Activated CD8-positive, alpha-beta memory T cell treated with anti-CD3 and anti-CD28 coated beads, Interleukin-2, amount 50 U/mL, for 4 hours (primary cell): ENCODE measurements at places on chromosomes 1 and 21.

DNA sequence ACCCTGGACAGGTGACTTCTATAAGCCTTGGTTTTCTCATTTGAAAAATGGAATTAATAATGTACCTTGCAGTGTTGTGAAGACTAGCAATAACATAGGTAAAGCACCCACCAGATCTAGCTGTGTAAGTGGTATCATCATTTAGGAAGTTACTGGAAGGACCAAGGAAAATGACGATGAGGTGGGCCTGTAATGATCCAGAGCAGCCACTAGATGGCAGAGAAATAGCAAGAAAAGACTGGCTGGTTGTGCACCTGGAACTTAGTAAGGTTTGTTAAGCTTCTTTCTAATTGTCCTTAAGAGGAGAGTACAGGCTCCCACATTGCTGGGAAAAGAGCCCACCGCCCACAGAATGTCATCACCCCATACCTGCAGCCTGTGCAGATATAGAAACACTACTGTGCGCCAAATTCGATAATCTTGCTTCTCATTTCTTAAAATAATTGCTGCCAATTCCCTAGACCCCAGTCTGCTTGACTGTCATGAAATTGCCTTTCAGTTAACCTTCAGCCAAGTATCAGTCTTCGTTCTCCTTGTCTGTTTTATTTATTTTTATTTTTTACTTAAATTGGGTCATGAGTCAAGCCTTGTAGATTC is 37.2 kb downstream of the WNT4 start:
- no peak for DNase-seq

- DNase-seq, result no peak
Observed at GRCh38 chr1:1990222-1990621, 13.4 kb downstream of the CFAP74 start.

DNA sequence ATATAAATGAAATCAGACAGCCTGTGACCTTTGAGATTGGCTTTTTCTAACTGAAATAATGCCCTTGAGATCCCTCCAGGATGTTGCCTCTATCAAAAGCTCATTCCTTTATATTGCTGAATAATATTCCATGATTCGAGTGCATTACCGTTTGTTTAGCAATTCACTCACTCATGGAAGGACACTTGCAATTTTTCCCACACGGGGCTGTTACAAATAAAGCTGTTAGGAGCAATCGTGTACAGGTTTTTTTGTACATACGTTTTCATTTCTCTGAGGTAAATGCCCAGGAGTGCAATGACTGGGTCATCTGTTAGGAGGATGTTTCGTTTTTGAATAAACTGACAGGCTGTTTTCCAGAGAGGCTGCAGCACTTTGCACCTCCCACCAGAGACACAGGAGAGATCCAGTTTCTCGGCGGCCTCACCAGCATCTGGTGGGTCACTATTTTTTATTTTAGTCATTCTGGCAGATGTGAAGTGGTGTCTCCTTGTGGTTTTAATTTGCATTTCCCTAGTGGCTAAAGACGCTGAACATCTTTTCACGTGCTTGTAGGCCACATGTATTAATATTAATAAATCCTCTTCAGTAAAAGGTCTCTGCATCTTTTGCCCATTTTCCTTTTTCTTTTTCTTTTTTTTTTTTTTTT is 11.0 kb downstream of the PRDM15 start:
- DNase-seq, result no peak

GRCh38 chr1:184824691-184825323 is 70.1 kb upstream of the EDEM3 start:
- DNase-seq, result no peak

DNA sequence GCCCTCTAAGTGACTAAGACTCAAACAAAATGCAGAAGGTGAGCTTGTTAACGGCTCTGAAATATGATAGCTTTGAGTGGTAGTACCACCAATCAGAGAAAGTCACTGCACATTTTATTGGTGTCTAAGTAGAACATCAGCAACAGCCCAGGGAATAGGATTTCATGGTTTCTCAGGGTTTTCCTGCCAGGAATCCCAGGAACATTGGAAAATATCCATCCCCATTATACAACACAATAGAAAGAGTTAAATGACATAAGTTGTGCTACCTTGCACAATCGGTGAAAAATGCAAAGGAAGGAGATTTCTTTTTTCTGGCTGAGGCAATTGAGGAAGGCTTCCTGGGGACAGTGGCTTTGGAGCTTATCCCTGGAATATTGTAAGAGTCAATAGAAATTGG is 283.1 kb downstream of the HLX start:
- no peak for DNase-seq

DNA sequence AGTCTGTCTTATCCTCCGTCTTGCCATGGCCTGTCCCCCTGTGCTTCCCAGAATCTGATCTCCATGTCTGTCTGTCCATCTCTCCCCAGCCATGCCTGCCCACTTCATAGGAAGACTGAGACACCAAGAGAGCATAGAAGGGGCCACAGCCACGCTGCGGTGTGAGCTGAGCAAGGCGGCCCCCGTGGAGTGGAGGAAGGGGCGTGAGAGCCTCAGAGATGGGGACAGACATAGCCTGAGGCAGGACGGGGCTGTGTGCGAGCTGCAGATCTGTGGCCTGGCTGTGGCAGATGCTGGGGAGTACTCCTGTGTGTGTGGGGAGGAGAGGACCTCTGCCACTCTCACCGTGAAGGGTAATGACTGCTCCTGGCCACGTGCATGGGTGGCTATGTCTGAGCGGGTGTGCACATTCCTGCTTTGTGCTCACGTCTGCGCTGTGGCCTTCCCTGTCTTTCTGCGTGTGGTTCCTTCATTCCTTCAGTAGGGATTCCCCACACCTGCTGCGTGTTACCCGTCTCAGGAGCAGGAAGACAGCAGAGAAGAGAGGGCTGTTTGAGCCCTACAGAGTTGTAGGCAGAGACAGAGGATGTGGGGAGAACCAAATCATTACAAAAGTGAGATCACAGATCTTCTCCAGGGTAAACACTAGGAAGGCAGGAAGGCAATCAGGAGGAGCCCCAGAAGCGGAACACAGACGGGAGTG is 80.8 kb downstream of the OBSCN start:
- DNase-seq, result no peak

DNA sequence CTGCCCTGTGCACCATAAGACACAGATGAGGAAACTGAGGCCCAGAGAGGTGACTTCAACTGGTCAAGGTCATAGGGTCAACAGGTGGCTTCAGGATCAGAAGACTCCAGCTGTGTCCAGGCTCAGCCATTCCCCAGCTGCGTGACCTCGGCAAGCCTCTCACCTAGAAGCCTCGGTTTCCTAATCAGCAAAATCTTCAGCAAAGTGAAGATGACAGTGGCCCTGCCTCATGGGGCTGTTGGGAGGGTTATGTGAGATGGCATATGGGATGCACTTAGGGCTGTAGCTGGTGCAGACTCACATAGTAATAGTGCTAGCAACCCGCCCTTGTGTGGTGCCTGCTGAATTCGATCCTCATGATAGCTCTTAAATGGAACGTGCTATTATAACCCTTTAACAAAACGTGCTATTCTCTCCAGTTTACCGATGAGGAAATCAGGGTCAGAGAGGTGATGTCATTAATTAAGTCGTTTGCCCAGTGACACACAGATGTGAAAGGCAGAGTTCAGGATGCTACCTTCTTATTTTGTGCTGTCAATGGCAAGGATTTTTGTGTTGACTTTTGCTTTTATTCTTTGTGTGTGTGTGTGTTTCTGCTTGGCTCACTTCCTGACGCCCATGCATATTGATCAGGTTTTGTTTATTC is 472.9 kb downstream of the MATN1 start:
- DNase-seq, result no peak
